ENCODE measurements at places on chromosomes 11 and 22. TPM values are rescaled to one million over a fixed set of nuclear protein-coding genes. Genes with fewer than 3 reads are reported as not detected.

CCDC116 gene
- 0.31 TPM for total RNA-seq

RTL10 gene
- 10.6 TPM for total RNA-seq

CYB5R2 gene
- total RNA-seq, result 11.6 TPM

MRGPRE gene
- total RNA-seq, result not detected

OR52A1 gene
- not detected for total RNA-seq

All from omental fat pad (tissue), 4 donors.